Activated T-helper 1 cell treated with anti-CD3 and anti-CD28 coated beads, Interleukin-12 subunit alpha, Interleukin-12 subunit beta, Interleukin-2, Interleukin-4 antibody, amounts not matched to agents 30 ng/mL and 10 ng/mL and 1 ng/mL, durations not matched to agents 14 hours and 24 hours and 36 hours (primary cell): ENCODE measurements at places on chromosomes 3 and 15. TPM values are rescaled to one million over a fixed set of nuclear protein-coding genes. Genes with fewer than 3 reads are reported as not detected.

- no peak for DNase-seq
Measured at GRCh38 chr3:25107918-25108617, 320.0 kb upstream of the RARB start.

DNA sequence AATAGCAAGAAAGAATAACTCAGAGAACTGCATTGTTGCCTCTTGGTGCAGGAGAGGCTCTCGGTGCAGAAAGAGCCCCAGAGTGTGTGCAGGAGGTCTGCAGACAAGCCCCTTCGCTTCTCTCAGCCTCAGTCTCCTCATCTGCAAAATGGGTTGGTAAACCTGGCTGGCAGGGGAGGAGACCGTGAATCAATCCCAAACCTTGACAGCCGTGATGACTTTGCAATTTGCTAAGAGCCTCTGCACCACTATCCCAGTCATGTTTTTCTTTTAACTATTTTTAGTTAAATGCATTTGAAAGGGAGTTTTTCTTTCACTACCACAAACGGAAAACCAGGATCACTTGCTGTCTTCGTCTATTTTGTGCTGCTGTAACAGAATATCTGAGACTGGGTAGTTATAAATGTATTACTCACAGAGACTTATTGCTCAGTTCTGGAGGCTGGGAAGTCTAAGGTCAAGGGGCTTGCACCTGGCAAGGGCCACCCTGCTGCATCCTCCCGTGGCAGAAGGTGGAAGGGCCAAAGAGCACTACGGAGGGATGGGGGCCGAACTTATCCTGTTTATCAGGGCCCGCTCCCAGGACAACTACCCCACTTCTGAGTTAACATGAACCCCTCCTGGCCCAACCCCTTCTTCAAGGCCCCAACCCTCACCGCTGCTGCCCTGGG lies 14.2 kb upstream of the IQSEC1 start:
- no peak for DNase-seq

DNA sequence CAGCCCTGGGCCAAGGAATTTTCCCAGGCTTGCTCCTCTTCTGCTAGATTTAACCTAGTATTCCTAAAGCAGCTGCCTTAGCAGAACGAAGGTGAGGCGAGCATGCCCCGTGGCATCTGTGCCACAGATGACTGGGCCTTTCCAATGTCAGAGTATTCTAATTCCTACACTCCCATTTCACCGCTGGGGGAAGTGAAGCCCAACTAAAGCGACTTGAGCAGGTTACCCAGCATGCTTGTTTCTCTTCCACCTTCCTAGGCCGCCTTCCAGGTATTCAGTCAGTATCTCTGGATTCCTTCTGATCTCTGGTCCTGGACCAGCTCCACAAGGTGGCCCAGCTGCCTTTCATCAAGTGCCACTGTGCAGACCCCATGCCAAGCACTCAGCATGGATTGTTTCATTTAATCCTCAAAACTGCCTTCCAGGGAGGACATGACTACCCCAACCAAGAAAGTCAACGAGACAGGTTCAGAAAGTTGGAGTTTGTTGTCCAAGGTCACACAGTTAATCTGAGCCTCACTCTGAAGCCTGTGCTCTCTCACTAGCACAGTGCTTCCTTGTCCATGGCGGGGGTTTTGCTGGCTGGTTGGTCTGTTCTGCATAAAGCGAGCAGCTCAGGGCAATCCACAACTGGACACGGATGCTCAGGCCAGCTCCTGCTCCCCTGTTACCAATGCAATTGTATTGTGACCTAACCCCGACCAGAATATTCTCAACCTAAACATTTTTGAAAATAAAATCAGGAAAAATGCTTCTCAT lies 15.1 kb downstream of the MYO5C start:
- DNase-seq = no peak

DNA sequence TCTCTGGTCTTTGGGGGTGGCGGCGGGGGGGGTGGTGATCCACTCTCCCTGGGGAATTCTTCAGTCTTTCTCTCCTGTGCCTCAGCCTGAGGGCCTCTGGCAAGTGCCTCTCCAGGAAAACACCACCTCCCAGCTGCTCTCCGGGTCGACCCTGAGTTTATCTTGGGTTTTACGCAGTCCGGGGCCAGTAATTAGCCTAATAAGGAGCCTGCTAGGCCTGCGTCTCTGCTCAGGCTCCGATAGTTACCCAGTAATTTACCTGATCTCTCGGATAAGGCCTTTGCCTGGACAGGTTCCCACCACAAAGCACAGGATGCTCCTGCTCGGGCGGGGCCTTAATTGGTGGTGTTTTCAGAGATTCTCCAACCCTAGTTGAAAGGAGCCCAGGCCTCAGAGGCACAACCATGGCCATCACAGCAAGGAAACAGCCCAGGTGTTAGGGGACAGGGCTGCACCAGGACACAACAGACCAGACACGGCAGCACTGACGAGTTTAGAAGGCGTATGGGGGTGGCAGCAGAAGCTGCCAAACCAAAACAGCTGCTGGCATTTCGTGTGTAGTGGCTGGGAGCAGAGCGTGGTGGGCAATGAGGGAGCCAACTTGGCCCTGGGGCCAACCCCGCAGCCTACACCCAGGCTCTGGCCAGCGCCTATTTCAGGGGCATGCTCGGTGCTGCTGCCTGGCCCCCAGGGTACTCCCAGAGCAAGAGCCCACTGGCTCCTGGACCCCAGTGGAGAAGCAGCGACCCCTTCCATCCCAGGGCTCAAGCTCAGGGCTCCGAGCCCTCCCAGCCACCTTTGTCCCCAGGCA lies 71.4 kb downstream of the KLF13 start:
- DNase-seq = no peak

DNA sequence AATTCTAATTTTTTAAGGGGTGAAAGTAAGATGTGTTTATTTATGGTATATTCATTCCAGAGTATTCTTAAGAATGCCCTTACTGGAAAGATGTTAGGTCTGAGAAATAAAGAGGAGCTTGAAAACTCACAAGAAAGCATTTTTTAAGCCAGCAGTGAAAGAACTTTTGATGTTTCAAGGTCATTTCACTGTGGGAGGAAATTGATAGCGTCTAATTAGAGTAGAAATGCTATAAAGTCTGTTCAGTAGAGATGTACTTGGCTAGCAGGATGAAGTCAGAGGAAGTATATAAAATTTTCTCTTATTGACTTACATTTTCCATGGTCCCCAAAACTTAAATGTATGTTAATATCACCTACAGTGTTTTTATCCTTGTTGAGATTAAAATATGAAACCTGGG lies 354.6 kb downstream of the CNTN6 start:
- no peak for DNase-seq

DNA sequence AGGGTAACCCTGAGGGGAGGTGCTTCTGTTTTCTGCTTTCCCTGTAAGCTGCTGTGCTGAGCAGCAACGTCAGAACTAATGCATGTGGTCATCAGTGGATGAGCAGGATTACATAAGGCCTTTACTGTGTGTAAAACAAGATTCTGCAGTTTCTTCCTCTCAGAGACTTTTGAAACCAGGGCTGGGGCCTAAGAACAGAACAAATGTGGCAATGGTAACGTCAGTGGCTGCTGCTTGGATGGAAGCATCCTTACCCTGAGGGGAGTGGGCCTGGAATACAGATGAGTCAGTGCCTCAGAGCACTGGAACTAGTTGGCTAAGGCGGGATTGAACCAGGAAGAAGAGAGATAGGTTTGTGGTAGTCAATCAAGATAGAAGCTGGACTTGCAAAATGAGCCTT lies 180.2 kb upstream of the KCNH8 start:
- DNase-seq = no peak

DNA sequence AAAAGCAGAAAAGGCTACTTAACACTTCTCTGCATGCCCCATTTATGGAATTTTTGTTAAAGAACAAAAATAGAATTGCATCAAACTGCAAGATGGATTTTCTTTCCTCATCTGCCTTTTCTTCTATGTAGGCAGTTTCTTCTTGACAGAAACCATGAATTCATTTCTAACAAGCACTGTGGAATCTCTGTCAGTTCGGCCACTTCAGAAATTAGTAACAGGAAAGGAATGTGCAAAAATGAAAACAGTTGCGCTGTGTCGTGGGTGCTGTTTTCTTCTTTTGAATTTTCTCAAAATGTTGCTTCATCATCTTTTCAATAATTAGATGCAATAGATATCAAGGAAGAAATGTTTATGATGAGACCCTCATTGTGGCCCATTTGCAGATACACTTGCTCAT lies 151.6 kb downstream of the FOXB1 start:
- DNase-seq = no peak

- no peak for DNase-seq
Measured at GRCh38 chr15:22973286-22973685, 6.9 kb downstream of the CYFIP1 start.

GRCh38 chr15:45606413-45606812 lies 19.2 kb downstream of the BLOC1S6 start:
- DNase-seq = no peak

DNA sequence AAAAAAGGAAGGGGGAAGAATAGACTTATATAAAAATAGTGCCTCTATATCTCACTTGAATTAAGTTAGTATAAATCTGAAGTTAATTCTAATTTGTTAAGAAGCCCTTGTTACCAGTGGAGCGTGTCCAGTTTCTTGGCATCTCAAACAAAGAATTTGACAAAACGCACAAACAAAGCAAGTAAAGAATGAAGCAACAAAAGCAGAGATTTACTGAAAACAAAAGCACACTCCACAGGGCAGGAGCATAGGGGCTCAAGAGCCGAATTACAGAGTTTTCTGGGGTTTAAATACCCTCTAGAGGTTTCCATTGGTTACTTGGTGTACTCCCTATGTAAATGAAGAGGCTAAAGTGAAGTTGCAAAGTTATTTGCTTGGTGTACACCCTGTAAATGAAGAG lies 34.0 kb upstream of the GK5 start:
- no peak for DNase-seq

GRCh38 chr3:145620002-145620401 lies 541.0 kb downstream of the PLOD2 start:
- no peak for DNase-seq

DNA sequence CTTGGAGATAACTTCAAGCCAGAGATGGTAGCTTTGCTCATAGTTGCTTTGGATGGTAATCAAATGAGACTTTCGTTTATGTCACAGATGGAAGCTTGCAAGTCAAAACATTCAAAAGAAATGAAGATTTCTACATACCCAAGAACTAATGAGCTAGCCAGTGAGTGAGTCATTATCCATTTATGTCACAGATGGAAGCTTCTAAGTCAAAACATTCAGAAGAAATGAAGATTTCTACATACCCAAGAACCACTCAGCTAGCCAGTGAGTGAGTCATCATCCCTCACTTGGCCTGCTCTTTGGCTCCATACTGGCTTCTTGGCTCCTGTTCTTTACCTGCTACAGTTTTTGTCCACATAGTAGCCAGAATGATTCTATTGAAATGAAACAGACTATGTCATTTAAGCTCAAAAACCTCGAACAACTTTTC lies 559.8 kb upstream of the CBLB start:
- no peak for DNase-seq

- DNase-seq = no peak
Measured at GRCh38 chr3:128849911-128850455, 29.4 kb upstream of the ACAD9 start.

DNA sequence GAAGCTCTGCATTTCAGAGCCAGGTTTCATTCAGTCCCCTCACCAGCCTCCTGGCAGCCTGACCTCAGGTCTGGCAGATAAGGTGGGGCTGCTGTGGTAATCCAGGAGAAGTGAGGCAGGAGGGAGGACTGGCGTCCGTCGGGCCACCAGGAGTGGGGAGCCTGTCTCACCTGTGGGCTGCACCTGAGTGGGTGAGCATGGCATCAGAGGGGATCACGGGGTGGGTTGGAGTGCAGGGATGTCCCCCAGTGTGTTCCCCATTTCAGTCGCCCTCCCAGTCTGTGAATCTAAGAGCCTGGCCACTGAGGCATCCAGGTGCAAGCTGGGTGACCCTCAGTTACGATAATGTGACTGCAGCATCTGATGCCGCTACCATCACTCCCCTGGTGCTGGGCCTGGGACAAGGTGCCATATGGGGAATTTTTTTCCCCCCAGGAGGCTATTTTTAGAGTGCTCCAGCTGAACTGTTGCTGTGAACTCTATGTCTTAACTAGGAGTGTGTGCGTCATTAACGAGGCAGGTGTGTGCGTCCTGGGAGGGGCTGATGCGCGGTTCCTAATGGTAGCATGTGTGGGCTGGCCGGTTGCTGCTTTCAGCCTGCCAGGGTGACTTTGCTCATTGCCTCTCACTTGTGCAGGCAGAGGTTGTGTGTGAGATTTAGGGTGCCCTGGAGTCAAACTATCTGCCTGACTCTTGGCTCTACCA lies 165.2 kb downstream of the SLCO3A1 start:
- DNase-seq = no peak

SRGAP3 gene
- total RNA-seq = 0.54 and 0.61 TPM in 2 replicates

LRRC31 gene
- total RNA-seq = not detected in 2 replicates

IL17RE gene
- 3.2 and 3.5 TPM in 2 replicates for total RNA-seq

LRTM1 gene
- not detected in 2 replicates for total RNA-seq
